ENCODE measurements at places on chromosomes 1 and 21.

DNA sequence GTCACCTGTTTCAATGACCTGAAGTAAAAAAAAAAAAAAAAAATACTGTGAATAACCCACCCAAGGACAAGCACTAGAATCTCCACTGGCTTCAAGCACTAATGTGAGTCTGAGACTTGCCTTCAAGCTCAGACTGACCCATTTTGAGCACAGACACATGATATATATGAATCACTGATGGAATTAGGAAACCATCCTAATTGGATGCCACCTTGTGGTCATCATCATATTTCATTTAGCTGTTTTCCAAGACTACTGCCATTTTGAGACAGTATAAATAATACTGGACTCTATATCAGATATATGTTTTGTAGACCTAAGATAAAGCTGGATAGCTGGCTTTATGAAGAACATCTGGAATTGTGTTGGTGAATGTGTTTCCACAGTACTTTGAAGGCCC, 1232.0 kb downstream of the KCNT2 start:
- peak; percentile 1 for DNase-seq

DNA sequence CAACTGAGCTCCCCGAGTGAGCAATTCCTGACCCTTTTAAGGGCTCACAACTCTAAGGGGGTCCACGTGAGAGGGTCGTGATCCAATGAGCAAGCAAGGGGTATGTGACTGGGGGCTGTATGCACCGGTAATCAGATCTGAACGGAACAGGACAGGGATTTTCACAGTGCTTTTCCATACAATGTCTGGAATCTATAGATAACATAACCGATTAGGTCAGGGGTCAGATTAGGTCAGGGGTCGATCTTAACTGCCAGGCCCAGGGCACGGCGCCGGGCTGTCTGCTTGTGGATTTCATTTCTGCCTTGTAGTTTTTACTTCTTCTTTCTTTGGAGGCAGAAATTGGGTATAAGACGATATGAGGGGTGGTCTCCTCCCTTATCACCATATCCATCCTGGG, 30.7 kb upstream of the OPRD1 start:
- no peak for DNase-seq

DNA sequence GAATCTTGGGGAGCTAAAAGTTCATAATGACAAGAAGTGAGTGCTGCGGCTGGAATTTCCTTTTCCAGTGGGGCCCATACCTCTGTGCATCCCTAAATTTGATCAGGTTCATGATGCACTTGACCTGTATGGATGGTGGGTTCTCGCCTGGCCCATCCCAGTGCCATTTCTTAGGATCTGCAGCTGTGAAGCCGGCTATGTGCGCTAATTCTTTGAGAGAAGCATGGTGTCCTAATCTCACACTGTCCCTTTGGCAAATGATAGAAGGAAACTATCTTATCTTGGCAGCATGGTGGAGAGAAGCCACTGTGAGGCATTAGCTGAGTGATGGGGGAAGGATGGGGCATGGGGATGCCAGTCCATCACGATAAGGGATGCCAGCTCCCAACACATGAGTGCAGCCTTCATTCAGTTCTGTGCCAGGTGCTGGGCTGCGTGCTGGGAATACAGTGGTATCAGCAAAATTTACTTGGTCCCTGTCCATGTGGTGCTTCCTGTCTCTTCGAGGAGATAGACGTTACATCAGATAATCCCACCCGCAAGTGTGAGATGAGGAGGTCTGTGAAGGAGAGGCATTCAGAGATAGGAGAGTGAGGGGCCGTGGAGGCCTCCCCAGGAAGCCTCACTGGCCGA, 30.5 kb downstream of the STUM start:
- no peak for DNase-seq

DNA sequence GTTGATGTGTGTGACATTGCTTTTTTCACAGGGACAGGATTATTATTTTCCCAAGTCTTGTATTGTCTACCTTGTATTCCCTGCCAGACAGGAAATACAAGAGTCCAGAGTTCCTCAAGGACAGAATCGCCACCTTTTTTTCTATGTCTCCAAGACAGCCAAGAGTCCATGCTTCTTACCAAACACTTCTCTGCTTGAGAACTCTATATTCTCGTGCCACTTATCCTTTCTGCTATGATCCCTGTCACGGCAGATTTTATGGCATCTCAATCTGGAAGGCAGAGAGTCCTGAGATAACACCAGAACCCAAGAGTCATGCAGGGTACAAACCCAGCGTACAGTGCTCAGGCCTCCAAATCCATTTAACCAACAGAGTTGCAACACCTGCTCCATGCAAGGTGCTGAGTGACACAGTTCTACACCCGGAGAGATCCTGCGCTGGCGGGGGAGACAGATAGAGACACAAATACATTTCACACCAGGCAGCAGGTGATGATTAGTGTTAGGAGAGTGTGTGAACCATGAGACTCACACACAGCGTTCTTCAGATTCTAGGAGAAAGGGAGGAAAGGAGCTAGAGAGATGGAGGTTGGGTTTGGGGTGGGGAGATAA, 107.6 kb downstream of the NAV1 start:
- no peak for DNase-seq

DNA sequence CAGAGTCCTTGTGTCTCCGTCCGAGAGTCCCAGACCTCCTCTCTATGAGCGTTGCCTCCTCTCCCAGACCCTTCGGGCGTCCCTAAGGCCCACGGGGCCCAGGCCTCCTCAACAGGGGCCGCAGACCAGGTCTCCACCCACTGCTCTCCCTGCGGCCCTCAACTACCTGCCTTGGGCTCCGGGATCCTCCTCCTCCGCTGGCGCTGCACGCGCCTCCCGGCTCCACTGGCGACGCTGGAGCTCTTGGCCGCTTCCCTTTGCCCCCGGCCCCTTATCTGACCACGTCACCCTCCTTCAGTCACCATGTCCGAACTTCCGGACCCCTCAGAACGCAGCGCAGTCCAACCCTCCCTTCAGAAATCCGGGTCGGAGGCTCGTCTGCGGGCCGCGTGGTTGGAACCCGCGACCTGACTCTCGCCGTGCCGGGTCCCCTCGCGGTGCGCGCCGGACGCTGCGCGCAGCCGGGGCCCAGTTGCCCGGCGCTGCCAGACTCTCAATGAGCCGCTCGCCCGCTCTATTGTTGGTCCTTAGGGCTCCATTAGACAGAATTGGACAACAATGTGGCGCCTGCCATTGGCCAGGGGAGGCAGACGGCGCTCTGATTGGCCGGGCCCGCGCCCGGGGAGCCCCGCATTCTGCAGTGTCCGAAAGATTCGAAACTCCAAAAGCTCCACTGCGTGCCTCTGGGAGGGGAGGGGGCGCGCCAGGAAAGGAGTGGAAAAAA, at the start of gene DMRTA2:
Gene DMRTA2, minus strand, starts transcription at position 498 of the 724 bp plus-strand sequence. CDS start 1,907 bp downstream, outside the sequence.
- DNase-seq = no peak
